ENCODE measurements at places on chromosomes 7 and 10. TPM values are rescaled to one million over a fixed set of nuclear protein-coding genes. Genes with fewer than 3 reads are reported as not detected.

DNA sequence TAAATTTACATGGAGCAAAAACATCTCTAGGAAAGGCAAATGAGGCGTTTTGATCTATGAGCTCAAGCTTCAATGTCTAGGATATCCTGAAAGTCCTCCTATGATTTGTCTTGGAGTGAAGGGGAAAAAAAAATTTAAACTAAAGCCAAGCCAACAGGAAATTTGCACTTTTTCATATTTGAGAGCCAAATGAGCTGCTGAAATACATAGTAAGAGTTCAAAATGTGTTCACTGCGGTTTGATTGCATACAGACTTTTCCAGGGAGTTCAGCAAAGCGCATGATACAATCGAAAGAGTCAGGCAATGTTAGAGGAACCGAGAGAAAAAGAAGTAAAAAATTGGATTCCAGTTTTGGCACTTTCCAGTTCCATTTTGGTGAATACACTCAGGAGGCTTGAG, 633.4 kb upstream of the MGMT start:
- DNase-seq, result no peak

DNA sequence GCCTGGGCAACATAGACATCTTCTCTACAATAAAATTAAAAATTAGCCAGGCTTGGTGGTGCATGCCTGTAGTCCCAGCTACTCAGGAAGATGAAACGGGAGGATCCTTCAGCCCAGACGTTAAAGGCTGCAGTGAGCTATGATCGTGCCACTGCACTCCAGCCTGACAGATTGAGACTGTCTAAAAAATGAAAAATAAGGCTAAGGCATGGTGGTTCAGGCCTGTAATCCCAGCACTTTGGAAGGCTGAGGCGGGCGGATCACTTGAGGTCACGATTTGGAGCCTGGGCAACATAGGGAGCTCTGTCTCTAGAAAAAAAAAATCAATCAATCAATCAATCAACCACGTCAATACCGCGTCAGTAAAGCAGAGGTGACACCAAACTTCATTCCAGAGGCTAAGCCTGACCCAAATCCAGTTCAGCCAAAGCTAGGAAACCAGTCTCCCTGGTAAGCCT, 31.1 kb downstream of the MRPS24 start:
- no peak for DNase-seq

DNA sequence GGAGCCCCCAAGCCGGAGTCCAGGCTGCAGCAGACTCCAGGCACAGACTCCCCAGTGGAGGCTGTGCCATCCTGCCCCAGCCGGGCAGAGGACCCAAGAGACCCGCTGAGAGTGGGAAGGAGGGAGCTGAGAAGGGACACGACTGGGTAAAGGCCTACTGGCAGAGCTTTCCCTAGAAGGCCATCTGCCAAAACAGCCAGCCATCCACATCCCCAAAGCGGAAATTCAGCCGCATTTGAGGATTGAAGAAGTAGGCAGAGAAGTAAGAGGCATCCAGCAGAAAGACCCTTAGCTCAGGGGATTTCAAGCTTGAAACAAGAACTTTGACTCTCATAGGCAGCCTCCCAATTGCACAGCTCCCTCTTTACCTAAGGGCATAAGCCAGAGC, 857 bp downstream of the CPXM2 start:
- DNase-seq, result no peak

DNA sequence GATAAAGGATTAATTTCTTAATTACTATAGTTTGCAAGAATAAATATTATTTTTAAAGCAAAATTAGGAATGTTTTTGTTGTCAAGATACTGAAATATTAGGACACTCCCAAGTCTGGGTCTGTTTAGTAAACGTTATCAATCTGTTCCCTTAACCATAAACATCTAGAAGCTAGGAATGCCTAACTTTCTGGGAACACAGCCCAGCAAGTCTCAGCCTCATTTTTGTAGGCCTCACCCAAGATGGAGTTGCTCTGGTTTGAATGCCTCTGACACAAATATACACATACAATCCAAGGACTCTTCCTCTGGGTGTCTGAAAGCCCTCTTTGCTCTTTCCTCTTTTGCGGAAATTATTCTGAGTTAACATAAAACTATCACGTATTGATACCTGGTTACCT, 487.4 kb upstream of the CELF2 start:
- no peak for DNase-seq

DNA sequence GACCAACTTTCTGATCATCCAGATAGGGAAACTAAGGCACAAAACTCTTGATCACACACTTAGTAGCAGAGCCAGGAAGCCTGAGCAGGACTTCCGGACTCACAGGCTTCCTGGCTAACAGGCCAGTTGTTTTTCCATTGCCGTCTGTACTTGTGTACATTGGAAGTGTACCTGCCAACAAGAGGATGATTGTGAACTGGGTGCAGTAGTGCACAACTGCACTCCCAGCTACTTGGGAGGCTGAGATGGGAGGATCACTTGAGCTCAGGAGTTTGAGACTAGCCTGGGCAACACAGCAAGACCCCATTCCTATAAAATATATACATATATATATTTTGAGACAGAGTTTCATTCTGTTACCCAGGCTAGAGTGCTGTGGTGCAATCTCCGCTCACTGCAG, 35.2 kb upstream of the OTUD1 start:
- DNase-seq, result no peak

DNA sequence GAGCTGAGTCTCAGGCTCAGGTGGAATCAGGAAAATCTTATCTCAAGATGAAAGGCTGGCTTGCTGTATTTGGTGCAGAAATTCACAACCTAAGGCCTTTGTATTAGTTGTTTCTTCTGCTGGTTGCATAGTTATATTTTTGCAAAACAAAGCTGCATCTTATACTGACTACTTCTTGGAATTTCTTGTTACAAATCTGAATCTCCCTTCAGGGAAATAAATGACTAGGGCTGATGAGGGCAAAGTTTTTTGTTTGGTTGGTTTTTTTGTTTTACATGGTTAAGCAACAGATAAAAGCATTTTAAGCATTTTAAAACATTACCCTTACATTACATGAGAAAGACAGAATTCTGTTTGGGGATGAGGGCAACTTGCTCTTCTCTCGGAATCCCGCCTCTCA, 13.9 kb upstream of the LRRN3 start:
- no peak for DNase-seq

GRCh38 chr7:5596046-5596895, 172.6 kb upstream of the TNRC18 start:
- DNase-seq, result peak; percentile 92

GRCh38 chr7:112459645-112460044, 9.4 kb downstream of the IFRD1 start:
- no peak for DNase-seq

- no peak for DNase-seq
Observed at GRCh38 chr7:96308253-96308949, 13.5 kb downstream of the SLC25A13 start.

DNA sequence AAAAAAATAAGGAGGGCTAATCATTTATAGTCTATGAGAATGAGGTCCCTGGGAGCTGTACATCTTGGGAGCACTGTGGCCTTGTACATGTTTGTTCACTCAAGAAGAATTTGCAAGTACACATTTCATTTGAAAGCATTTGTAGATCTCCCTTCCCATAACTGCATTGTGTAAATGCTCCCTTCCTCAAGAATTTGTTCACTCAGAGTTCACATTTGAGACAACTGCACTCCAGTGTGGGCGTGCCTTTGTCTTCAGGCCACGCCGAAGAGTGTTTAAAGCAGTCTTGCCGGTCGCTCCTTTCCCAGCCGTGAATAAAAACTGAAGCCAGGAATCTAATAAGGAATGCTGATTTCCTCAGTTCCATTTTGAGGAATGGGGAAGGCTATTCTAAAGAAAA, 291.1 kb upstream of the LYZL1 start:
- DNase-seq, result no peak

- no peak for DNase-seq
Observed at GRCh38 chr10:110051487-110051886, 43.7 kb downstream of the ADD3 start.

GRCh38 chr10:11373717-11374171, 237.7 kb downstream of the USP6NL start:
- no peak for DNase-seq

- DNase-seq, result no peak
Observed at GRCh38 chr7:27826357-27826756, 86.4 kb downstream of the TAX1BP1 start.

DNA sequence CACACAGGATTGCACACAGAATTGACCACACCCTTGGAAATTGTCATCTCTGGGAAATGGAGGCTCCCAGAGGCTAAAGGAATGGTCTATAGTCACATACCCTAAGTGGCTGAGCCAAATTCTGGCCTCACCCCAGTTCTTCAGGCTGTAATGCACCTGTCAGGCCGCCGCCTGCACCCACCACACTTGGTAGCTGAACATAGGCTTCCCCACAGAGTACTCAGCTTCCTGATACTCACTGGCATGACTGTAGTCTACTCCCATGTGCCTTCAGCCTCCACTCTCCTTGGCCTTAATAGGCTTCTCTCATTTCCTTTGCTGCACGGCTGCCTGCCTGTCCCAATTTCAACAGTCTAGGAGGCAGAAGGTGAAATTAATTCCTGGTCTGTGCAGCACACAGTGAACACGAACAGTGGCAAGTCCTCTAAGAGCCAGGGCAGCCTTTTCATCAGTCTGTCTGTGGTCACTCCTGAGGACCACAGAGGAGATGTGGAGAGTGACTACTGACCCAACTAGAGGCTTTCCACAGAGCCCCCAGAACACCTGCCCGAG, 42.5 kb downstream of the NUDCD3 start:
- peak; percentile 73 for DNase-seq

DNA sequence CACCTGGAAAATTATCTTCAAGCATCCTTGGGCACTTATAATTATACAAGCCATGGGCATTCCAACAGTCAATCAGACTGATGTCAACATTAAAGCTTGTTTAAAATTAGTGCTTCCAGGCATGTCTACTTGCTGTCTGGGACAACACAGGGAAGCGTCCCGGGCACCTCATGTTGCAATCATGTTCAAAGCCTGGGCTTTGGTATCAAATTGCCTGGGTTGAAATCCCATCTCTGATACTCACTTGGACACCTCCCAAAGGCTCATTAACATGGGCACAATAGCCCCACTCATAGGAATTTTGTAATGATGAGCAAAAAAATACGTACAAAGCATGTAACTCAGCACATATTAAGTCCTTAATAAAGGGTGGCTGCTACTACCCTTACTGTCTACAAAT, 14.4 kb downstream of the AIFM2 start:
- DNase-seq, result no peak

GRCh38 chr7:1703441-1703840, 33.4 kb downstream of the ELFN1 start:
- DNase-seq, result no peak

DNA sequence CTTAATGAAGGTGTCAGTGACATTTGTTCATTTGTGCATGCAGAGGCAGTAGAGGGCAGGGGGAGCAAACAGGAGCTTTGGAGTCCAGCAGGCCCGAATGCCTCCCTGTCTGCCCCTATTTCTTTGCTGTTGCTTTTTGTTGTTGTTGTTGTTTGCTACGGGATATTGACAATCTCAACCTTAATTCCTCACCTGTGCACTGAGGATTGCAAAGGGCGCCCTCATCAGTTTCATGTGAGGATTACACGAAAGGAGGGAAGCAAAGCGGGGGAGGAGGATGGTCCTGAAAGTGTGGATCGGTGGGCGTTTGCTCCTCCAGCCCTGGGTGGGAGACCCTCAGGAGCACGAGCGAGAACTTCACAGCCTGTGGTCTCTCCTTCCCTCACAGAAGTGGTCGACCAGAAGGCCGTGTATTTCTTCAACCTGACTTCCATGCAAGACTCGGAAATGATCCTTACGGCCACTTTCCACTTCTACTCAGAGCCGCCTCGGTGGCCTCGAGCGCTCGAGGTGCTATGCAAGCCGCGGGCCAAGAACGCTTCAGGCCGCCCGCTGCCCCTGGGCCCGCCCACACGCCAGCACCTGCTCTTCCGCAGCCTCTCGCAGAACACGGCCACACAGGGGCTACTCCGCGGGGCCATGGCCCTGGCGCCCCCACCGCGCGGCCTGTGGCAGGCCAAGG, 9.6 kb downstream of the GDF10 start:
- DNase-seq, result no peak

- DNase-seq, result no peak
Observed at GRCh38 chr10:98486421-98486820, 39.7 kb upstream of the HPS1 start.

DNA sequence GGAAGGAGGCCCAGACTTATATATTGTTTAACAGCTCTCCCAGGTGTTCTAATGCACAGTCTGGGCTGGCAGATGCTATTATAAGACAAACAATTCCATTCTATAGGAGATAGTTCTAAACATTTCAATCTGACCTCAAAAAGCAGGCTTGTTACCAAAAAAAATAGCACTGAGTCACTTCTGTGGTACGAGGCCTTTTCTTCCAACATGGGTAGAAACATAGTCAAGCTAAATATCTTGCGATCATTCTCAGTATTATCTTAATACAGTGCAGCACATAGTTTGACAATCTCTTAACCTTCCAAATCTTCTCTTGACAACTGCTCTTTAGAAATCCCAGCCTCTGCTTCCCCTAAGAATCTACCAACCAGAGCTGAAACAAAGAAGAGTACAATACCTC, 46.6 kb upstream of the MKX start:
- no peak for DNase-seq

The HMX3 gene
- not detected for total RNA-seq

The TLX1 gene
- not detected for total RNA-seq

The IFIT5 gene
- total RNA-seq, result 19.5 TPM

The CFAP70 gene
- total RNA-seq, result 1.0 TPM

The DNMBP gene
- 12.8 TPM for total RNA-seq

The FERD3L gene
- not detected for total RNA-seq

The NRAP gene
- 5.6 TPM for total RNA-seq

The NPY gene
- not detected for total RNA-seq

The MAT1A gene
- 0.11 TPM for total RNA-seq

The ZNF804B gene
- not detected for total RNA-seq

The TBX20 gene
- not detected for total RNA-seq

The CRHR2 gene
- not detected for total RNA-seq
